ENCODE measurements at places on chromosomes 1 and 21.

- no peak for DNase-seq
Observed at GRCh38 chr21:32570456-32570855, 14.9 kb downstream of the TCP10L start.

DNA sequence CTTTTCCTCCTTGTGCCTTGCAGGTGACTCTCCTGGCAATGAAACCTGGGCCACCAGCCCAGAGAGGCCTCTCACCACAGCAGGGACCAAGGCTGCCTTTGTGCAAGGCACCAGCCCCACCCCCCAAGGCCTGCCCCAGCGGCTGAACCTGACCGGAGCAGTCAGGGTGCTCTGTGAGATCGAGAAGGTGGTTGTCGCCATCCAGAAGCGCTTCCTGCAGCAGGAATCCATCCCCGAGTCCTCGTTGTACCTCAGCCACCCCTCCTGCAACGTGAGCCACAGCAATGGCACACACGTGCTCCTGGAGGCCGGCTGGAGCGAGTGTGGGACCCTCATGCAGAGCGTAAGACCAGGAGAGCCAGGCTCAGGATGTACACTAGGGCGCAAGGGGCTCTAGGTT, 51.7 kb downstream of the UMODL1 start:
- DNase-seq = no peak

GRCh38 chr1:155179112-155180031, 5.7 kb downstream of the TRIM46 start:
- no peak for DNase-seq

- no peak for DNase-seq
Observed at GRCh38 chr1:223512057-223512456, 118.8 kb downstream of the CCDC185 start.

DNA sequence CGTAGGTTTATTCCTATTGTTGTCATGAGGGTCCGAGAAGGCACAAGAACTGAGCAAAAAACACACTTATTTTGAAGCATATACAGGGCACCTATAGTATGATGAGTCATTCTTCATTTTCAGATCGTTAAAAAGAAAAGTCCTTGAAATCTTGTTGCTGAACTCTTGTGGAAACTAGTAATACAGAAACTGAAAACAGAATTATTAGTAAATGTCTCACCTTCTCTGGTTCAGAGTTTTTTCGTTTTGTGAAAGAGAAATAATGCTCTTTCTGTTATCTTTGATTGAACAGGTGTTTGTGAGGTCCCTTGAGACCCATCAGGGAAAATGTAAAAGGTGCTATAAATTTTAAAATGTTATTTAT, 102.0 kb upstream of the COA6 start:
- DNase-seq = no peak

GRCh38 chr1:31577515-31578192, 1.3 kb downstream of the TINAGL1 start:
- DNase-seq = no peak

- DNase-seq = no peak
Observed at GRCh38 chr1:243379706-243380105, 123.9 kb downstream of the SDCCAG8 start.

GRCh38 chr1:47436979-47437446, 831 bp upstream of the FOXD2 start:
- DNase-seq = no peak

DNA sequence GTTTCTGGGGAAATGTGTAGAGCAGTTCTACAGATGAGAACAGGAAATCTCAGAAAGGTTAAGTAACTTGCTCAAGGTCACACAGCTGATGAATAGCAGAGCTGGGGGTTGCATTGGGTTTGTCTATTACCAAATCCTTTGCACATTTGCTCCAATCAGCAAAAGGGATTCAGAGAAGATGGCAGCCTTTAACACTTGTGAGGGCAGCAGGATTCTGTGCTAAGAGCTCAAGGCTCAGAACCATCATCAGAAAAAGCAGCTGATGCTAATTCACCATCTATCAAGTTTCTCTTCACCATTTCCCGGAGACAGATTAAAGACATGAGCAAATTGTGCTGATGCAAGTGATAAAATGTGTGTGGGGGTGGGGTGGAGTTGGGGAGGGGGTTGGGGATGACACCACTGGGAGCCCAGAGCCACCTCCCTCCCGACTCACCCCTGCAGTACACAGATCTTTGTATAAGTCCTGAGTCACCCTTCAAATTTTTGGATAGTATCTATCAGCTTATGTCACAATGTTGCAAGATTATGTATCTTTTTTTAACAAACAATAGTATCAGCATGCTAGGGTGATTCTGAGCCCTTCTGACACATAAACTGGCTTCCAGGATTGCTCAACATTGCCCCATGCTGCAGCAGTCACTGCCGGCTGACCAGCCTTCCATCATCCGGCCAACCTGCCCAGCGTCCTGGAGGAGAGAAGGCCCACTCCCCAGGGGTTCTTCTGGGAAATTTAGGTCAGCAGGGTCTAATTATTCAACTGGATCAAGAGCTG, 2.8 kb upstream of the SPSB1 start:
- DNase-seq = no peak

GRCh38 chr21:30942192-30942591, 60.8 kb upstream of the KRTAP11-1 start:
- DNase-seq = no peak

DNA sequence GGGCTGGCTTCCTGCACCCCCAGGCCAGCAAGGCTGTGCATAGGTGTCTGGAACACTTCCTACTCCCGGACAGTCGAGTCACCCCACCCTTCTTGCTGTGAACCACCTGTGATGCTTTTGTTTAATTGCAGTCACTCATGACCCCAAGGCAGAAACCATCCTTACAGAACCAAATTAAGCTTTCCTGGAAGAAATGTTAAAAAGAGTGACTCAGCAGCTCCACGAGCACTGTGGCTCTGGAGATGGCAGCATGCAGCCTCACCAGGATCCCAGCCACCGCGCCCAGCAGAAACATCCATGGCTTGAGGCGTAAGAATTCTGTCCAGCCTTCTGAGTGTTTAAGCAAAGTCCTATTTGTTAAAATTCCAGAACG, 28.8 kb downstream of the SNAP47 start:
- no peak for DNase-seq

DNA sequence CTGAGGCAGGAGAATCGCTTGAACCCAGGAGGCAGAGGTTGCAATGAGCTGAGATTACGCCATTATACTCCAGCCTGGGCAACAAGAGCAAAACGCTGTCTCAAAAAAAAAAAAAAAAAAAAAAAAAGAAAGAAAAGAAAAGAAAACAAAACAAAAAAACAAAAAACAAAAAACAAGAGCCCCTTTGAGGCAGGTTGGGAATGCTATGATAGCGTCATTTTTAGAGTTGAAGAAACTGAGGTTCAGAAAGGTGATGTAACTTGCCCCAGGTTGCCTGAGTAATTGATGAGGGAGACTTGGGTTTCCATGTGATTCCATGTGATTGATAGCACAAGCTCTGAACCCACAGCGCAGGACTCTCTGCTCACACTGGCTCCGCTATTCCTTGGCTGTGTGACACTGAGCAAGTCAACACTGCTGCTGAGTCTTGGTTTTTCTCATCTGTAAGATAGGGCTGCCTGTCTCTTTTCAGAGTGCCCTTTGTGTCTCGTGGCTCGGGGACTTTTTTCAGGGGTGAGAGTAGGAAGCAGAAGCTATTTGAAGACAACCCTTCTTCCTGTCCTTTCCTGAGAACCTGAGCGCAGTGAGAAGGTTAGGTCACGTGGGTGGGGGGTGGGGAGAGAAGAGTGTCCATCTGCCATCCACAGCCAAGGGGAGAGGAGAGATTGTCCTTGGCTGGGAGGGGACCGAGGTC, 2.5 kb downstream of the CNR2 start:
- no peak for DNase-seq

DNA sequence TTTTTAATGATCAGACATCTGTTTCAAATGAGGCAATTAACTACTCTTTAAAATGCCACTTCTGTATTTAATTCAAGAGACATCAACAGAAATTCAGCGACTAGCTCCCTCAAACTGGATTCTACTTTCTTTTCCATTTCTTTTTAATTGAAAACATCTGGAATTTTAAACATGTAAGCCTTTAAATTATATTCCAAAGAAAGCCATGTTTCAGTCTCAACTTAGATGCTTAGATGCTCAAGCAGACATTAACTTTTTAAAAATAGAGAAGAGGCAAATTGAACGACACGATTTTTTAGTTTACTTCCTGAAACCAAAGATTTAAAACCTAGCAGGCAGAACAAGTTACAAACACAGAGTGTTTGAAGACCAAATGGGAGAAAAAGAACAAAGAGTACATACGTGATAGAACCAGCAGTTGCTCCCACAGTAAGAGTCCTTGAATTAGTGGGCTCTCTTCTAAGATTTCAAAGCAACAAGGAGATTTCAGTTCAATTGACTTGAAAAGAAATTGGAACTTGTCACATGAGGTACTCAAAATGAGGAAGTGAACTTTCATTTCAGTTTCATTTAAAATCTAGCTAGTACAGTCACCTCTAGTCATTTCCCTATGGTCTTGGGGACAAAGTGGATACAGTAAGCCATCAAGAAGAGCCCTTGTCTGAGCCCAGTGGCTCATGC, at the start of gene CTSS:
TSS of gene CTSS (minus strand) at position 483 of the 681 bp plus-strand sequence. CDS start 1,015 bp downstream, outside the sequence.
- DNase-seq = no peak

GRCh38 chr1:204139952-204140351, 11.9 kb downstream of the ETNK2 start:
- no peak for DNase-seq

GRCh38 chr1:68459796-68460195, 10.0 kb upstream of the RPE65 start:
- no peak for DNase-seq

DNA sequence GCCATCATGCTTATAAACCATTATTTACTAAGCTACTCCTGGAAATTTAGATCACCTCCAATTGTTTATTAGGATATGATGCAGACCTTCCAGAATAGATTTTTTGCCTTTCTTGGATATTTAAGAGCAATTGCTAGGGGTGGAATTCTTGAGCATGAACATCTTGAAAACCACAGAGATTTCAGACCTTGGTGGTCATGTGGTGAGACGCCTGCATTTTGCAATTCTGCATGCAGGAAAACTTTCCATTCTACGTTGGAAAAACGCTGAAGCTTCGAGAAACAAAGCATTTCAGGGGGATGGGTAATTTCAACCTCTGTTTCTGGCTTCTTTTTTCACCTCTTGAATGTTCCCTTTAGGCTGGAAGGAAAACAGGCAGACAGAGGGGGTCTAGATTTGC, 596.3 kb downstream of the KIF26B start:
- no peak for DNase-seq

DNA sequence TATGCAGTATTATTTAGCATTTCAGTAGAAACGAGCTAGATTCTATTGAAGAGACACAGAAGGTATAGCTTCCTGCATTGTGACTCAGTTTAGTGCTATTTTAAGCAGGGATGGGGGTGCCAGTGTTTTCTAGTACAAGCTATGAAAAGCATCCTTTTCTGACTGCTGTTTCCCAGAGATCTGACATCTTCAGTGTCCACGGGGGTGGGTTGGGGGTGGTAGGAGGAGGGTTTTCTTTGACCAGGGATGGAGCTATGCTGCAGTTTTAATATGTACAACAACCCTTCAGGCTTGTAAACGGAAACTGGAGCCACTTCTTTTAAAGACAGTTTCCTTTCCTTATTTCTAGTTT, 2.7 kb upstream of the NEGR1 start:
- no peak for DNase-seq

DNA sequence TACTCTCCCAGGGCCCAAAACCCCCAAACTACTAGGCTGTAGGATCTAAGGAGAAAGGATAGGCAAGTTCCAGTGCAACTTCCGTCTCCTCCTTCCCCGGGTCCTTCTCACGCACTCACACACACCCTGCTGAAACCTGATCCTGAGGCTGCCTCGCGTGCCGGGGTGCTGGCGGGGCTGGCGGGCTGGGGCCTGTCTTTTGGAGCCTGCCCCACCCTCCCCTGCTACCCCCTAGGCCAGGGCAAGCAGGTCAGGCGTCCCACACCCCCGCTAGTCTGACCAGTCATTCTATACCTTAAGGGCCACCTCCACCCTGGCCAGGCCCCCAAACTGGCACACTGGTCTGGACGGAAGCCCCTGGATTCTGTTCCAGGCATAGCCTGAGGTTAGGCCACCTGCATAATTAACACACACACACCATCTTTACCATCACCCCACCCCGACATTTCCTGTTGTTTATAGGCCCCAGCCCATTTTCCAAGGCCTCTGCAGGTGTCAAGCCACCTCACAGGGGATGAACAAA, 48.3 kb upstream of the ARTN start:
- no peak for DNase-seq

GRCh38 chr21:26709090-26709489, 136.0 kb upstream of the CYYR1 start:
- DNase-seq = no peak

DNA sequence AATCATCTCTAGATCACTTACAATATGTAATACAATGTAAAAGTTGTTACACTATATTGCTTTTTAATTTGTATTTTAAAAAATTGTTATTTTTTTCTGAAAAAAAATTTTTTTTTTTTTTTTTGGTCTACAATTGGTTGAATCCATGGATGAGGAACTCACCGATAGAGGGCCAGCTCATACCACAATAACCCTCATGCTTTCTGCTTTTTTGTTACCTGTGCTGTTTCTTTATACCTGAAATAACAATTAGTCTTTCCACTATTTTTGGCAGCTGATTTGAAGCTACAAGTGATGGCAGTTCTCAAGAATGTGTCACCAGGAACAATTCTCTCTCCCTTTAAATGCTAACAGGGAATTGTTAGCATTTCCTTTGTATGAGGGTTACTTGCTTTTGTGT, 12.0 kb downstream of the SMG7 start:
- DNase-seq = no peak
